ENCODE measurements at places on chromosomes 7 and 10.

GRCh38 chr10:129605266-129605985, 138.4 kb downstream of the MGMT start:
- no peak for DNase-seq

- DNase-seq = no peak
These were observed 20.3 kb upstream of the CPXM2 start for GRCh38 chr10:123911866-123912265.

DNA sequence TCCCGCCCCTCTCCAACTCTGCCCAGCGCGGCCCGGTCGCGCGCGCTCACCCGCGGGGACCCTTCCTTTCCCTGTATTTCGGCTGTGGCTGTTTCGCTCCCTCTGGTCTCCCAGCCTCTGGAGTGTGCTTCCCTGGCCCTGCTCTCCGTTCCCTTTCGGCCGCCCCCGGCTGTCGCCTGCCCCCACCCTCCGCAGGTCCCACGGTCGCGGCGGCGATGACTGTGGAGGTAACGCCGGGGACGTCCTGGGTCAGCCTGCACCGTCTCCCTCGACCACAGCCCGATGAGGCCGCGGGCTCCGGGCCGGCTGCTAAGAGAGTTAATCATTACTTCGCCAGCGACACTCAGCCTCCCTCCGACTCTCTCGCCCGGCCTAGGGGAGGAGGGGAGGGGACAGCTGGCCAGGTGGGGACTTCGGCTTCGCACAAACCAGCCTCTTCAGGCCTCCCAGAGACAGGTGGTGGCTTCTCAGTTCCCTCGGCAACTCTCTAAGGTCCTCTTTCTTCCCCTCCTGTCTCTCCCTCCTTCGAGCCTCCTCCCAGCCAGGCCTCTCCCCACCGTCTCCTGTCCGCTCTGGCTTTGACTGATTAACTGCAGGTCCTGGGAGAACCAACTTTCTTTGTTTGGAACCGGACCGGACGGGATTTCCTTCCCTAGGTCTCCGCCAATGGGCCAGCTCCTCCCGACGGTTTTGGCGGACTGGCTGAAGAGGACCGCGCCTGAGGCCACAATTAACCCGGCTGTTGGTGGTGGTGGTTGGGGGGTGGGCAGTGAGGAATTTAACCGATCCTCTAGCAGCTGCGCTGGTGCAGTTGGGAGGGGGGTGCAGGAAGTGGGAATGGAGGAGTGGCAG, 5.6 kb upstream of the PAX2 start:
- DNase-seq = no peak

DNA sequence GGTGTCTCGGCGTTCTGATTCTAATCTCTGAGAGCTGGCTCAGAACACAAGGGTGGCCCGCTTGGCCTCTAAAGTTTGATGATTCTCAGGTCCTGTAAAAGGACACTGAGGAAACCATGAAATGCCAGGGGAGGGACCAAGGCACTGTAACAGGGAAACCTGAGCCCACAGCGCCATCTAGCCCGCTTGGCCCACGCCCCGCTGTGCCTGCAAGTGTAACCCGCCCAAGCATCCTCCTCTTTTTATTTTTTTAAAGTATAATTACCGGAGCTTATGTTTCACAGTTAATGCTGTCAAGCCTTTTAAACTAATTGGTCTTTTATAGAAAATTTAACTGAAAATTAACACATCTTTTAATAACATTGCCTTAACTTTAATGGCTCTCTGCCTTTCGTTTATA, 734.7 kb downstream of the KCNMA1 start:
- no peak for DNase-seq

GRCh38 chr10:110228066-110228465, 20.7 kb downstream of the MXI1 start:
- DNase-seq = no peak

Data from stimulated activated CD4-positive, alpha-beta T cell treated with anti-CD3 and anti-CD28 coated beads, Interleukin-15, amount 100 ng/mL, for 1 hour (primary cell).